ENCODE measurements at places on chromosomes 13 and 19. TPM values are rescaled to one million over a fixed set of nuclear protein-coding genes. Genes with fewer than 3 reads are reported as not detected.

GRCh38 chr19:15453906-15454860 lies 4.4 kb upstream of the WIZ start:
- no peak overlapping the region for H3K4me3 ChIP-seq
- no peak for DNase-seq
- peaks cover 14% of the 10 kb centered on the region for H3K27me3 ChIP-seq
- H3K36me3 ChIP-seq, result no peaks in the 10 kb centered on the region
- no peak overlapping the region for H3K27ac ChIP-seq
- H3K4me1 ChIP-seq, result no peaks in the 10 kb centered on the region

DNA sequence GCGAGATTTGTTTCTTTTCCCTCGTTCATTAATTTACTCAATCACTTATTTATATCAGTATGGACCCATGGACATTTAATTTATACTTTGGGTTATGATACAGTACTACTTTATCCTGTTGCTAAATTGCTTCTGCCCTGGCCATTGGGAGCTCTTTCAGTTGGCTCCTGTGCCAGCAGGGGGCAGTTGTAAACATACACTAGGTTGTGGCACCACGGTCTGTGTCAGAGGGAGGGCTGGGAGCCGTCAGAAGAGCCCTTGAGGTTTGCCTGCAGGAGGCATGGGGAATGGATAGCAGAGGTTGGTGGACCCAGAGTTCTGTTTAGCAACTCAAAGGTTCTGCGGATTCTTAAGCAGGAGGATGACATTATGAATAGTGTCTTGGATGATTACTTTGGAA lies 94.3 kb downstream of the ERCC5 start:
- no peak overlapping the region for H3K27ac ChIP-seq
- H3K4me1 ChIP-seq, result no peaks in the 10 kb centered on the region
- H3K27me3 ChIP-seq, result no peaks in the 10 kb centered on the region
- no peaks in the 10 kb centered on the region for H3K36me3 ChIP-seq
- H3K4me3 ChIP-seq, result no peak overlapping the region

GRCh38 chr13:82947191-82947621 lies 935.1 kb downstream of the SLITRK1 start:
- H3K4me1 ChIP-seq, result no peaks in the 10 kb centered on the region
- no peaks in the 10 kb centered on the region for H3K36me3 ChIP-seq
- H3K27me3 ChIP-seq, result no peaks in the 10 kb centered on the region
- no peak overlapping the region for H3K27ac ChIP-seq
- DNase-seq, result no peak
- H3K4me3 ChIP-seq, result no peak overlapping the region

- H3K4me1 ChIP-seq, result no peaks in the 10 kb centered on the region
- no peaks in the 10 kb centered on the region for H3K27me3 ChIP-seq
- H3K36me3 ChIP-seq, result no peaks in the 10 kb centered on the region
- no peak within 1 kb of the TSS for H3K27ac ChIP-seq
- peak; percentile 41 for DNase-seq
Measured at GRCh38 chr19:50983625-50984292, at the start of gene KLK7. KLK7 (minus strand) TSS chr19:50983917; CDS start chr19:50982399, 1,518 bp downstream.

DNA sequence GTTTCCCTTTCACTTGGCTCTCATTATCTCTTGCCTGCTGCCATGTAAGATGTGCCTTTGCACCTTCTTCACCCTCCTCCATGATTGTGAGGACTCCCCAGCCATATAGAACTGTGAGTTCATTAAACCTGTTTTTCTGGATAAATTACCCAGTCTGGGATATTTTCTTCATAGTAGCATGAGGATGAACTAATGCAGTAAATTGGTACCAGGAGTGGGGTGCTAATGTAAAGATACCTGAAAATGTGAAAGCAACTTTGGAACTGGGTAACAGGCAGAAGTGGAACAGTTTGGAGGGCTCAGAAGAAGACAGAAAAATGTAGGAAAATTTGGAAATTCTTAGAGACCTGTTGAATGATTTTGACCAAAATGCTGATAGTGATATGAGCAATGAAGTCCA lies 487.4 kb downstream of the LMO7 start:
- no peaks in the 10 kb centered on the region for H3K4me1 ChIP-seq
- H3K27ac ChIP-seq, result no peak overlapping the region

- H3K27me3 ChIP-seq, result no peaks in the 10 kb centered on the region
- no peak overlapping the region for H3K27ac ChIP-seq
- H3K4me1 ChIP-seq, result no peaks in the 10 kb centered on the region
- no peaks in the 10 kb centered on the region for H3K36me3 ChIP-seq
Measured at GRCh38 chr13:78022164-78022877, 103.7 kb upstream of the EDNRB start.

DNA sequence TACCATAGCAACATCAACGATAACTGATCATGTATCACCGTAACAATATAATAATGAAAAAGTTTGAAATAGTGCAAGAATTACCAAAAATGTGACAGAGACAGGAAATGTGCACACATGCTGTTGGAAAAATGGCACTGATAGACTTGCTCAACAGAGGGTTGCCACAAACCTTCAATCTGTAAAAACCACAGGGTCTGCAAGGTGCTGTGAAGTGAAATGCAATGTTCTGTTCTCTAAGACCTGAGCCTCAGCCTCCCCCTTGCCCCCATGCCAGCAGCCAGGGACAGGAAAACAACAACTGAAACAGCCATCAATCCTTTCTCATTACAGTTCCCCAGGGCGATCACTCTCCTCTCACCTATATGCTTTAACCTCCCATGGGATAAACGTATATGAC lies 88.4 kb downstream of the USP12 start:
- H3K27ac ChIP-seq, result no peak overlapping the region
- H3K36me3 ChIP-seq, result no peaks in the 10 kb centered on the region
- H3K4me1 ChIP-seq, result no peaks in the 10 kb centered on the region

- no peaks in the 10 kb centered on the region for H3K4me1 ChIP-seq
- DNase-seq, result no peak
- H3K36me3 ChIP-seq, result no peaks in the 10 kb centered on the region
- H3K27ac ChIP-seq, result no peak overlapping the region
Measured at GRCh38 chr13:59755632-59756290, 408.0 kb downstream of the DIAPH3 start.

GRCh38 chr13:44305917-44306370 lies 67.7 kb upstream of the SERP2 start:
- peaks cover 12% of the 10 kb centered on the region for H3K4me1 ChIP-seq
- H3K27me3 ChIP-seq, result no peaks in the 10 kb centered on the region
- H3K36me3 ChIP-seq, result no peaks in the 10 kb centered on the region
- no peak for DNase-seq
- H3K4me3 ChIP-seq, result no peak overlapping the region
- H3K27ac ChIP-seq, result peak overlapping the region; percentile 40

GRCh38 chr13:110576070-110576394 lies 14.5 kb upstream of the RAB20 start:
- no peaks in the 10 kb centered on the region for H3K36me3 ChIP-seq
- no peaks in the 10 kb centered on the region for H3K4me1 ChIP-seq
- no peak overlapping the region for H3K4me3 ChIP-seq
- no peaks in the 10 kb centered on the region for H3K27me3 ChIP-seq

- H3K27me3 ChIP-seq, result no peaks in the 10 kb centered on the region
- H3K4me1 ChIP-seq, result no peaks in the 10 kb centered on the region
- H3K36me3 ChIP-seq, result no peaks in the 10 kb centered on the region
- H3K4me3 ChIP-seq, result no peak overlapping the region
Measured at GRCh38 chr13:74869846-74870245, 612.1 kb downstream of the TBC1D4 start.

DNA sequence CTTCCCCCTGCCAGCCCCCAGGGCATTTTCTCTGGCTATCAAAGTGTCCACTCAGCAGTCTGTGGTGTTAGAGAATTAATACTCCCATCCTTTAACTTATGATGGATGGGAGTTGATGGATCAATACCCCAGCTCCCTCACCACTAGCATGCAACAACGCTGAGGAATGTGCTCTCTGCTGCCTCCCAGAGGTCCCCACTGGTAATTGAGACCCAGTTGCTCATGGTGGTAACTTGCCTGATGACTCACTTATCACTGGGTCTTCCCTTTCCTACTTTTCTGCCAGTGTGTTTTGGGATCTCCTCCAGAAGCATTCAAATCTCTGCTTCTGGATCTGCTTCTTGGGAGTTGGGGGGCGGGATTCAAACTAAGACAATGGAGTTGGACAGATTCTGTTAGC lies 20.3 kb upstream of the CACNA1A start:
- H3K27ac ChIP-seq, result no peak overlapping the region
- H3K4me3 ChIP-seq, result no peak overlapping the region
- no peak for DNase-seq
- H3K27me3 ChIP-seq, result no peaks in the 10 kb centered on the region
- no peaks in the 10 kb centered on the region for H3K4me1 ChIP-seq
- no peaks in the 10 kb centered on the region for H3K36me3 ChIP-seq

DNA sequence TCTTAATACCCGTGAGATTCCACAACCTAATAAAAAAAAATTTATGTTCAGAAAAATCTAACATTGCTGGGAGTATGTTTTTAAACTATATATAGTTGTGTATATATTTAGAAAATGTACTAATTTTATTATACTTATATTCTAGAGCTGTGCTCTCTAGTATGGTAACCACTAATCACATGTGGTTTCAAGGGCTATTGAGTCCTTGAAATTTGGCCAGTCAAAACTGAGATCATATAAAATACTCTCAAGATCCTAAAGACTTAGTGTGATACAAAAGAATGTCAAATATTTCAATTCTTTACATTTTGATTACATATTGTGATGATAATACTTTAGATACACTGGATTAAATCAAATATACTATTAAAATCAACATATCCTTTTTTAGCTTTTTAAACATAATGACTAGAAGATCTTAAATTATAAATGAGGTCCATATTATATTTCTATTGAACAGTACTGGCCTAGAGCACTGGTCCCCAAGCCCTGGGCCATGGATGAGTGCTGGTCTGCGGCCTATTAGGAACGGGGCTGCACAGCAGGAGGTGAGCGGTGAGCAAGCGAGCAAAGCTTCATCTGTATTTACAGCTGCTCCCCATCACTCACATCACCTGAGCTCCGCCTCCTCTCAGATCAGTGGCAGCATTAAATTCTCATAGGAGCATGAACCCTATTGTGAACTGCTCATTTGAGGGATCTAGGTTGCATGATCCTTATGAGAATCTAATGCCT lies 176.5 kb upstream of the NBEA start:
- H3K27ac ChIP-seq, result no peak overlapping the region
- H3K4me3 ChIP-seq, result no peak overlapping the region
- DNase-seq, result no peak
- H3K36me3 ChIP-seq, result no peaks in the 10 kb centered on the region
- H3K27me3 ChIP-seq, result no peaks in the 10 kb centered on the region
- H3K4me1 ChIP-seq, result no peaks in the 10 kb centered on the region

DNA sequence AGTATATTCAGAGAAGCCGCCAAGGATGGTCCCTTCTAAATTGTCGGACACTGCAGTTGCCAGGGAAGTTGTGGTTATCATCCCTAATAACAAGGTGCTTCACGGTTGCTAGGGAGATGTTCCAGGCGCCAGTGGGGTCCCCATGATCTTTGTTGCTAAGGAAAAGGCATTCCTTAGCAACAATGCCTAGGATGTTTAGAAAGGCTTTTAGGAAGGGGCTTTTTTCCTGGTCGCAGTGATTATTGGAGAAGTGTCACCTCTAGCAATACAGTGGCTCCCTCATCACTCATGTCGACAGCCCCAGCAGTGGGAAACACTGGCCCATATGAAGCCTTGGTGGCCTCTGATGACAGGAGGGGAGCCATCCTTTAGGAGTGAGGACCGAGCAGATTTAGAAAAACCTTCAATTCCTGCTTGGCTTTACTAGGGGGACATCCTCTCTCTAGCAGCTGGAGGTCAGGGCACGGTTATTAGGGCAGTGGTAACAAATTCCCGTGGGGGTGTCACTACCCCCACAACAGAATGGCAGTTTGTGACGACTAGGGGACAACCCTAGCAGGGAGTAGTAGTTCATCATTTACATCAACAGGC lies 6.4 kb upstream of the TMC4 start:
- H3K4me3 ChIP-seq, result no peak overlapping the region
- H3K36me3 ChIP-seq, result no peaks in the 10 kb centered on the region
- no peak for DNase-seq
- no peaks in the 10 kb centered on the region for H3K27me3 ChIP-seq
- H3K4me1 ChIP-seq, result peaks cover 4% of the 10 kb centered on the region

- no peak for DNase-seq
- H3K4me3 ChIP-seq, result no peak overlapping the region
- no peaks in the 10 kb centered on the region for H3K27me3 ChIP-seq
- no peak overlapping the region for H3K27ac ChIP-seq
Measured at GRCh38 chr19:49923055-49924003, 5.7 kb upstream of the ATF5 start.

DNA sequence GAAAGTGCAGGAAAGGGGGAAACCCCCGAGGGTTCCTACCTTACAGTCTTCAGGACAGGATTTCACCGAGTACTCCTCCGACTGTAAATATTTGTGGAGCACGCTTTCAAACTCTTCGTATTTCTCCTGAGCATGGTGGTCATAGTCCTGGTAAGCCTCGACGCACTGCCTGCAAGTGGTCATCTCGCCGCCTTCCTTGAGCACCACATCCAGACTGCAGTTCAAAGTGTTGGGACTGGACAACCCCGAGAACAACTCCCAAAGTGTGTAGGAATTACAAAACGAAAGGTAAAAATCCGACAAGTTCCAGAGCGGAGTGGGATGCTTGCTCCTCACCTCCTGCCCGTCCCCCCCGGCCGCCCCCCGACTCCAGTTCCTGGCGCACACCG lies 349.7 kb downstream of the LIG4 start:
- no peak for DNase-seq
- H3K36me3 ChIP-seq, result no peaks in the 10 kb centered on the region
- no peak overlapping the region for H3K27ac ChIP-seq
- H3K4me3 ChIP-seq, result peak overlapping the region; percentile 28

DNA sequence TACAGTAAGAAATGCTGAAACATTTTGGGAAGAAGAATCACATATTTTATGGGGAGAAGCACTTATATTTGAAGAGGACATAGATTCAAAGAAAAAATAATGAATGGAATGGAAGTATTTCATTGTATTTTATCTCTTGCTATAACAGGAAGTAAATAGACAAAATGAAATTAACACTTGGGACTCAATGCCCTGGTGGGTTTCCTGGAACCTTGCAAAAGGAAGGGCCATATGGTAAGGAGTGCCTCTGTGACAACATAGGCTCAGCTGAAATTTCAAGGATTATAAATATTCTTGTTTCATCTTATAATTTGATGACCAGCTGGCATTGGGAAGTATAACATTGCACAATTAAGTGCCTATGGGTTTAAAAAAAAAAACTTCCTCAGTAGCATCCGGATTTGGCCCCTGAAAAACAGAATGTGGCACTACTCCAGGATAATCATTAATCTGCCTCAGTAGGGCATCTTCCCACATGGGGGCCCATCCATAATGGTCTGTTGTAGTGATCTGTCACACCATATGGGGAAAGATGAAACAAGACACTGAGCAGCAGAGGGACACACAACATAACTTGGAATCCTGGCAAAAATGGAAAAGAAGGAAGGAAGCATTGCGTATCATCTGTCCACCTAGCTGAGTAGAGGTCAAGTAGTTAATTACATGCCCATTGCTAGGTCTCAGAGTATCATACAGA lies 321.6 kb downstream of the NDFIP2 start:
- DNase-seq, result no peak
- H3K4me1 ChIP-seq, result no peaks in the 10 kb centered on the region
- H3K36me3 ChIP-seq, result no peaks in the 10 kb centered on the region
- H3K27me3 ChIP-seq, result no peaks in the 10 kb centered on the region
- no peak overlapping the region for H3K4me3 ChIP-seq

The CCDC8 gene
- 18.9 TPM for total RNA-seq

The PPM1N gene
- 2.2 TPM for total RNA-seq

The ALKBH7 gene
- total RNA-seq, result 70.3 TPM

The SELENOV gene
- total RNA-seq, result not detected

The MBD3L4 gene
- total RNA-seq, result not detected

The ZNF223 gene
- 9.3 TPM for total RNA-seq

The SMIM24 gene
- 49.8 TPM for total RNA-seq

The ZNF493 gene
- total RNA-seq, result 26.7 TPM

Data from kidney (tissue), 22 donors.